ENCODE measurements at places on chromosomes 5 and 9.

DNA sequence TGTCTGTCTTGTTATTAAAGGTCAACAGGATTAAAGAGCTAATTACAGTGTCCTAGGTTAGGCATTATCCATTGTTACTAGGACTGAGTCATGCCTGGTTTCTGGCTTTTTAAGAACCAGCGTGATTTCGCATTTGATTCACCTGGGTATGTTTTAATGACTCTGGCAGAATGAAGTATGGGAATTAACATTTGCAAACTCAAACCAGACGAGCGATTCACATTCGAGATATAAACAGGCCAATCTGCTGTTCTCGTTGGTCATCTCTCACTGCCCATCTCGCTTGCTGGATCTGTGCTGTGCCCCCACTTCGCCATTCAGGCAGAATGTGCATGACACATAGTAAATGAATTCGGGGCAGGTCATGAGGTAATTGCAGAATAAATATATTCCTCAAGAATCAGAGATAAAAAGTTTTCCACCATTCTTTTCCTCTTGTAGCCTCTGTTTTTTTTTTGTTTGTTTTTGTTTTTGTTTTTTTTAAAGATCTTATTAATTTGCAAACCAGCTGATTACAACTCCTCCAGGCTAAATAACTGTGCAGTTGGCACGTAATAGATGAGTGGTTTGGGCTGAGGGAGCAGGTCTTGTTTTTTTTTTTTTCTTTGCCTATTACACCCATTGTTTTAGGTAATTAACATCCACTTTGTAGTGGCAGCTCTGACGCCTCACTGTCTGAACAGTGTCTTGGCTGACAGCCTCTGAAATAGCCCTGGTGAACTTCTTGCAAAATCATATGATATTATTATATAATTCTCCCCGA, 313.5 kb upstream of the MSX2 start:
- DNase-seq = no peak

DNA sequence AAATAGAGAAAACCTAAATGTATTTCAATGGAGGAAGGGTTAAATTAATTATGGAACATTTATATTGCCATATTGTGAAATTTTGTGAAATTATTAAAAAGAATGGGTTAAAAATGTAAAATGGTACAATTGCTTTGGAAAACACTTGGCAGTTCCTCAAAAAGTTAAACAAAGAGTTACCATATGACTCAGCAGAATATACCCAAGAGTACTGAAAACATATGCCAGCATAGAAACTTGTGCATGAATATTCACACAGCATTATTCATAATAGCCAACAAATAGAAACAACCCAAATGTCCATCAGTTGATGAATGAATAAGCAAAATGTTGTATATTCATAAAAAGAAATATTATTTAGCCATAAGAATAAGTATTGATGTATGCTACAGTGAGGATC, 181.0 kb upstream of the MAST4 start:
- no peak for DNase-seq

DNA sequence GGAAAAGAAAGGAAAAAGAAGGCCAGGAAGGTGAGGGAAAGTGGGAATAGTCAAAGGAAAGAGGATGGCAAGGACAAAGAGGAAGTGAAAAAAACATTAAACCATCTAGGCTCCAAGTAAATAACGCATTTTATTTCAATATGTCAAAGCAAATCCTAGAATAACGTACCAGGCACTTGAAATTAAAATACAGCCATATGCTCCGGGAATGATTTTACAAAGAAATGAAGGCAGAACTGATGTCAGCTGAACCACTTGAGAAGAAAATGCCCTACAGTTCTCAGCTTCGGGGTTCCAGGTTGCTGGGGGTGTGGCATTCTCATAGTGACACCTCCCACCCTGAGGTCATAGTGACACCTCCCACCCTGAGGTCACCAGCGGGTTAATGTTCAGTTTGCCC, 281.6 kb downstream of the SEMA5A start:
- DNase-seq = no peak

GRCh38 chr9:116365056-116365471, 211.5 kb downstream of the PAPPA start:
- DNase-seq = no peak

DNA sequence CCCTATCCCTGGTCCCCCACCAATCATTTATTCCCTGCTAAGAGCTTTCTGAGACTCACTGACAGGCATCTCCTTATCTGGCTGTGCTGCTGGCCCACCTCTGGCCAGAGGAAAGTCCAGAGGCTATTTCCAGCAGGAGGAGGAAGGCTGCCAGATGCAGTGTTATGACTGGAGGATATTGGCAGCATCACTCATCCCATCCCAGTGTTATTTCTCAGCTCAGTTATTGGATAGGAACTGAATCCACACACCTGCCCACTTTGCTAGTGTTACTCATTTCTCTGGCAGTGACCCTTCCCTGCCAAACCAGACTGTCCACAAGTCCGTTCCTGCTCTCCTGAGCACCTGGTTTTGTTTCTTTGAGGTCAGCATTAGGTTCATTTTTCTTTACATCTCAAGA, 228.2 kb downstream of the GRIA1 start:
- DNase-seq = no peak

GRCh38 chr5:37724395-37725125, 115.3 kb downstream of the GDNF start:
- no peak for DNase-seq

- no peak for DNase-seq
Observed at GRCh38 chr5:37849641-37850040, 9.8 kb upstream of the GDNF start.

DNA sequence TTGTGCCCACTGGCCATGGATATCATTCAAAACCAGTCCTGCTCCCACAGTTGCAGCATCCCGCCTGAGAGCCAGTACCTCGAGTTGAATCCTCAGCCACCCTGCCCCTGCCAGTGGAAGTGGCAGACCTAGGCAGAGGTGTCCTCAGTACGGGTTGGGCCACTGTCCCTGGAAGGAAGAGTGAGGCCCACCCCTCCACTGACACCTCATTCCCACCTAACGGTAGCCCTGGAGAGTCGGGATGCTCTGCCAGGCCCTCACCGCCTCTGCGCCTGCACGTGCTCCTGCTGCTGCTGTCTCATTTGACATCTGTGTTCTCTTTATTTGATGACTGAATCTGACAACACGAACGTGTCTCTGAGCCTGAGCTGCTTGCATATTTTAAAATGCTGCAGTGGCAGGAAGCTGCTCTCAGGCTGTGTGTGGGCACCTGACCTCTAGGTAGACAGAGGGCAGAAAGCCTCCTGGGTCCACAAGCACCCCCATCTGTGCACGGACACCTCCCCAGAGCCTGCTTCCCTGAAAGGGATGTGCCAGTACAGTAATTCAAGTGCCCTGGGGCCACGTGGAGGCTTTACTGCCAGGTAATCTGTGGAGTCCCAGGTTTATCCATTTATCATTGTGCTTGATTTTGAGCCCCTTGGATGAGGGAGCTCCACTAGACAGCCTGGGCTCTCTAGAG, 194.7 kb downstream of the CACNA1B start:
- no peak for DNase-seq

- DNase-seq = peak; percentile 61
Observed at GRCh38 chr9:36140086-36141084, 3.9 kb downstream of the GLIPR2 start.

DNA sequence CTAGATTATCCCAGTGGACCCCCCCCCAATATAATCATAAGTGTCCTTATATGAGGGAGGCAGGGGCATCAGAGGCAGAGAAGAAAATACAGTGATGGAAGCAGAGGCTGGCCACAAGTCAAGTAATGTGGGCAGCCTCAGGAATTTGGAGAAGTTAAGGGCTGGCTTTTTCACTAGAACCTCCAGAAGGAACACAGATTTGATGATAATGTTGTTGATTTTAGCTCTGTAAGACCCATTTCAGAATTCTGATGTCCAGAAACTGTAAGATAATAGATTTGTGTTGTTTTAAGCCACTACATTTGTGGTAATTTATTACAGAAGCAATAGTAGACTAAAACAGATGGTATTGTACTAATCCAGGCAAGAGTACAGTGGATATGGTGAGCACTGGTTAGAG, 36.3 kb upstream of the LRRTM2 start:
- no peak for DNase-seq

Measured in MM.1S (cell line).